ENCODE measurements at places on chromosomes 4 and X.
A peak's percentile ranks its signal among the peaks of the same experiment; 100 is the strongest.

GRCh38 chr4:143362349-143363046 lies 25.8 kb downstream of the GAB1 start:
- DNase-seq = no peak

DNA sequence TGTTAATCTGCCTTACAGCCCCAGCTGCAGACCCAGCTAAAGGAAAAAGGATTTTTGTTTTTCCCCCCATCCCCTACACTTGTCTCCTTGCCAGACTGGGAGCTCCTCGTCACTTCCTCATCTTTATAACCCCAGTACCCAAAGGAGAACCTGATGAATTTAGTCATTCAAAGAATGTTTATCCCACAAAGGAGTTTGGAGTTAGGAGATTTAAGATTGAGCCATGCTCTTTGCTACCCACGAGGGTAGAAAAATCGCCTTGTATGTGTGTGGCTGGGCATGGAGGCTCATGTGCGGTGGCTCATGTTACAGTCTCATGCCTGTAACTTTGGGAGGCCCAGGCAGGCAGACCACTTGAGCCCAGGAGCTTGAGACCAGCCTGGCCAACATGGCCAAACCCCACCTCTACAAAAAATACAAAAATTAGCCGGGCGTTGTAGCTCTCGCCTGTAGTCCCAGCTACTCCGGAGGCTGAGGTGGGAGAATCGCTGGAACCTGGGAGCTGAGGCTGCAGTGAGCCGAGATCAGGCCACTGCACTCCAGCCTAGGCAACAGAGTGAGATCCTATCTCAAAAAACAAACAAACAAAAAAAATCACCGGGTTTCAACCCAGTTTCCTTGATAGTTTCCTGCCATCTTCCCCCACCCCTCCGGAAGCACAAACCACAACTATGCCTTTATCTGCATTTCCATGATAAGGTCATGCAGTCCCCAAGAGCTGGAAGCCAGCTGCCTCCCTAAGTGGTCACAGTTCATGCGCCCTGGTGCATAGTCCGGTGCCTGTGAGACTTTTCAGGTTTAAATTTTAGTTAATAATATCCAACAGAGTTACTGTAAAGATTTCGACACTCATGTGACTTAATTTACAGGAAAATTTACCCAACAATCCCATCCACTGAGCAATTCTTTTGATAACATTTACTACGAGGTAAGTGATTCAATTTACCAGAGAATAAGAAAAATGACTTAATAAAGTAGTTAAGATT lies 1.5 kb downstream of the CFAP97 start:
- DNase-seq = peak; percentile 54

GRCh38 chrX:97065973-97066372 lies 182.3 kb downstream of the RPA4 start:
- DNase-seq = peak; percentile 5

DNA sequence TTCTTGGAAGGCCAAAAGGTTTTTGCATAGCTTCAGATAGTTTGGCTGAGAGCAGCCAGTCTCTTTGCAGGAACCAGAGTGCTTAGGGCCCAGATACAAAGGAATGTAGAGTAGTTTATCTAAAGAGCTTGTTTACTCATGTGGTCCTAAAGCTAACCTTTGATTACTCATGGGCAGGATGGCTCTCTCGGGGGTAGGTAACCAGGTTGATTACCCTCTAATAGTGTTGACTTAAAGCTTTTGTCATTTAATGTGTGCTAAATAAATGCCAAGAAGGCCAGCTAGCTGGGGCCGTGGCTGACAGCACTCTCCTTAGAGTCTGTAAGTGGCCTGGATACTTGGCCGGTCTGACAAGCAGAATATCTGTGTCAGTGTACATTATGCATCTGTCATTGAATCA lies 69.7 kb upstream of the MAGEB16 start:
- no peak for DNase-seq

DNA sequence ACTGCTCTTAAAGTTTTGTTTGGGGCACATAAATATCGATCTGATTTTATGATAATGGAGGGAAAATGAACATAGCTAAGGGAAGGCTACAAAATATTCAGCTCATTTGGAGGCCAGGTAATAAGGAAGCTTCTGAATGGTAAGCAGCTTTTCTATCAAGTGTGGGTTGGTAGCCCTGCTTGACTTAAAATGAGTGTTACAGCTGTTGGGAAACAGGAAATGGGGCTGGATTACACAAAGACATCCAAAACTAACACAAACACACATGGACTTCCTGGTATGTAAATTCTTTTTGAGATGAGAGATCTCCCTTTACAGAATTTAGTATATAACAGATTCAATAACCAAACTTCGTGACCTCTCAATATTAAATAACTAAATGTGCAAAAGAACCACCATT lies 58.0 kb downstream of the FGF16 start:
- peak; percentile 24 for DNase-seq

- no peak for DNase-seq
These were observed 327.8 kb downstream of the ARHGAP10 start for GRCh38 chr4:148059617-148060180.

DNA sequence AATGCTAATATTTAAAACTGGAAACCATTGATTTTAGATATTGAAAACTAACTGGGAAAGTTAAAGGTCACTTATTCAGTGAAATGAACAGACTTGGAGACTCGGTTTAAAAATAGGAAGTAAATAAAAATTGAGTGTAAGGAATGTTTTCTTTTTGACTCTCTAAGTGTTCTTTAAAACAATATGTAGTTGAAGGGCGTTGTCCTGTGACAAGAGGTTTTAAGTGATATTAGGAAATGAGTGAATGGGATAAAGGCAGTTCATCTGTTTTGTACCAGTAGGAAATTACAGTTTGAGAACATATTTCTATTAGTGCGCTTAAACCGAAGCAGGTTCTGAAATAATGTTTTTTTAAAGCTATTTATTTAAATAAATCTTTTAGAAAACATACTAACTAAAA lies 77.2 kb downstream of the ARFIP1 start:
- DNase-seq = no peak

DNA sequence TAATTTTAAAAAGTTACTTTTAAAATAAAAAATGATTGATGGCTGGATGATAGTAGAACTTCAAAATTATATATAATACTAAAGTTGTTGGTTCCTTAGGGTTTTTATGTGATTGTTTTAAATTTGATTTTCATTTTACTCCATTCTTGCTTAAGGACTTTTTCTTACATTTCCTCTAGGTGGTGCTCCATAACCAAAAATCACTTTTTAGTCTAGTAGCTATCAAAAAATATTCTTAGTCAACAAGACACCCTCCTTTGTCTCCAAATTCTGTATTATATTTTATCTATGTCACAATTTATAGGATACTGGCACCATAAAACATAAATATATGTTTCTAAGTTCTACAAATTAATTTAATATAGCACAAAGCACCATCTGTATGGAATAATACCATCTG lies 67.2 kb upstream of the BRWD3 start:
- DNase-seq = peak; percentile 13

- peak; percentile 82 for DNase-seq
These were observed 76.9 kb downstream of the CAMK2D start for GRCh38 chr4:113684534-113685091.

GRCh38 chr4:92112805-92113204 lies 191.0 kb upstream of the GRID2 start:
- DNase-seq = no peak
